Hematopoietic multipotent progenitor cell treated with erythropoietin and hydrocortisone succinate and interleukin-3 and kit ligand, for 4 days (in vitro differentiated cells): ENCODE measurements at places on chromosomes 2 and 18.

GRCh38 chr18:34818064-34818463 lies 108.0 kb downstream of the DTNA start:
- no peak for DNase-seq

GRCh38 chr18:78782951-78783563 lies 196.6 kb upstream of the SALL3 start:
- no peak for DNase-seq

DNA sequence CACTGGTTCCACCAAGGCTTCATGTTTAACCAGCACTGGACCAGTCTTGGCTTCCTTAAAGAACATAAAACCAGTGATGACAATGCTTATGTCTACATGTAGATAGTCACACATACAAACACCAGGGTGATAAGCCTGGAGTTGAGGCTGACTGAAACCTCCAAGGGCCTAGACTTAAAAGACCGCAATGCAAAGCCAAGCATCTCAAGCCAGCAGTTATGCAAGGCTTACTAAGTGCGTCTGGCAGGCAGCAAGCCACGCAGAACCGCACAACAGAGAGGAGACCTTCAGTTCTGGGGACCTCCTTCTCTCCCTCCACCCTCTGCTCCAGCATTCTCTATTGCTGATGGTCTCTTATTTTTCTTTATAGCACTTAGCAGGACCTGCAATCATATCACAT lies 63.2 kb upstream of the ACAA2 start:
- DNase-seq = no peak

DNA sequence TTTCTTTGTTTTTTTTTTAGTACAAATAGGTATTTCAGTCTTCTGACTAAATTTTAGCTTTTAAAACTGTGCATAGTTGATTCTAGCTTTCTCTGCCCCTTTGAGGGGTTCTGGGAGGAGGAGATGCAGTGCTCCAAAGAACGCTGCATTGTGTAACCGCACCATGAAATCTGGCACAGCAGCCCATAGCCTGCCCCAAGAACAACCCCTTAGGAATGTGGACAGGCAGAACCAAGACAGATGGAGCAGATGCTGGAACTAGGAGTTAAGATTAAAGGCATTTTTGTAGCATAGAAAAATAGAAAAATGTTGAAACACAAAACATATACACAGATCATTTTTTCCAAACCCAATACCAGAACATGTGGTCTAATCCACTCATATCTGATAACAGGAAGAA lies 187.5 kb downstream of the SCG2 start:
- no peak for DNase-seq
